ENCODE measurements at places on chromosomes 12 and 14. TPM values are rescaled to one million over a fixed set of nuclear protein-coding genes. Genes with fewer than 3 reads are reported as not detected.

Gene RPS6KL1
- 13.6 TPM for total RNA-seq

Gene CLEC2A
- not detected for total RNA-seq

Gene NPFF
- total RNA-seq: not detected

Gene OR4K13
- not detected for total RNA-seq

Gene SLC17A8
- 0.17 TPM for total RNA-seq

Gene APOF
- not detected for total RNA-seq

Gene FGD4
- total RNA-seq: 87.6 TPM

Gene OR11G2
- not detected for total RNA-seq

Gene OR6C65
- total RNA-seq: not detected

Gene PPP2R5C
- total RNA-seq: 98.9 TPM

Gene PRICKLE1
- 4.8 TPM for total RNA-seq

Gene KRT83
- not detected for total RNA-seq

Gene ANO2
- total RNA-seq: 13.2 TPM

Gene C12orf57
- 359 TPM for total RNA-seq

Gene LARP4
- total RNA-seq: 32.1 TPM

Gene BICDL1
- 2.4 TPM for total RNA-seq

Gene CLEC4D
- 1.3 TPM for total RNA-seq

Gene STYK1
- total RNA-seq: 0.34 TPM

Gene OR4L1
- not detected for total RNA-seq

Gene CIDEB
- total RNA-seq: 11.9 TPM

Gene PRMT5
- 26.5 TPM for total RNA-seq

Gene BMP4
- total RNA-seq: 10.0 TPM

Gene C14orf180
- 333 TPM for total RNA-seq

Gene FAM90A1
- total RNA-seq: not detected

Gene TXNDC16
- total RNA-seq: 12.6 TPM

Gene EML5
- total RNA-seq: 0.33 TPM

Gene TGM1
- total RNA-seq: 0.85 TPM

Gene DCN
- total RNA-seq: 2,418 TPM

Gene FSCB
- total RNA-seq: not detected

Gene SLCO1B3
- not detected for total RNA-seq

Gene RPS29
- 4,431 TPM for total RNA-seq

Gene ST8SIA1
- 0.44 TPM for total RNA-seq

Gene BCL2L14
- not detected for total RNA-seq

Gene OR2AP1
- not detected for total RNA-seq

Gene SLC6A15
- total RNA-seq: 8.3 TPM

Gene GALNT16
- total RNA-seq: 5.1 TPM

Gene DTD2
- total RNA-seq: 31.0 TPM

Gene KLRC2
- not detected for total RNA-seq

Gene IFNG
- total RNA-seq: not detected

Gene DPPA3
- not detected for total RNA-seq

Gene MNAT1
- 50.0 TPM for total RNA-seq

Gene RERGL
- 3.5 TPM for total RNA-seq

Gene PAH
- total RNA-seq: not detected

Gene DHRS4L2
- total RNA-seq: 13.9 TPM

Gene TMEM229B
- 10.2 TPM for total RNA-seq
